GM13977 (cell line): ENCODE measurements at places on chromosomes 16 and 17.

GRCh38 chr16:58399718-58400633 is 7.7 kb downstream of the GINS3 start:
- DNase-seq, result no peak

DNA sequence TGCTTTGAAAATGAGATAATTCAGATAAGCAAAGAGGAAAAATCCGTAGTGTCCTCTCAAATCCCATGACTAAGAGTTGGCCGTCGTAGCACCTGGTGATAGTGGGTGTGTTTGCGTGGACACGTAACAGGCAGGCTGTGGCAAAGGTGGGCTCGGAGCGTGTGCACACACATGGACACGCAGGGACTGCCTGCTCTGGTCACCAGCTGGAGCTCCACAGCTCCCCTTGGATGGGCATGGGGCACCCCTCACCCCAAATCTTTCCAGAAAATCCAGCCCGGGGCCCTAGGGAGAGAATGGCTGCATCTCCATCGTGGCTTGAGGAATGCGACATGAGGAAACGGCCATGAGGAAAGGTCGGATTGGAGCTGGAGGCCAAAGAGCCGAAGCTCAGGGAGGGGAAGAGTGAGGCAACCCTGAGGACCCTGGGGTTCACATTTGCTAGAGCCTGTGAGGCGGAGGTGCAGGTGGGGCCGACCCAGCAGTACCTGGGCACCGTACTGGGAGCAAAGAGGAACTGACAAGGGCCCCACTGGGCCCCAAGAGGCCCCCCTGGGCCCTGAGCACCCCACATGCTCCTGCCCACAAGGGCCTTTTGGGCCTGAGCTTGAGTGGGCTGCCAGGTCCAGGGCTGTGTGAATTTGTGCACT is 51.6 kb downstream of the DNAH17 start:
- no peak for DNase-seq

GRCh38 chr16:55169780-55170179 is 154.2 kb upstream of the IRX6 start:
- DNase-seq, result no peak

GRCh38 chr17:80339731-80340456 is 75.1 kb upstream of the ENDOV start:
- DNase-seq, result no peak

DNA sequence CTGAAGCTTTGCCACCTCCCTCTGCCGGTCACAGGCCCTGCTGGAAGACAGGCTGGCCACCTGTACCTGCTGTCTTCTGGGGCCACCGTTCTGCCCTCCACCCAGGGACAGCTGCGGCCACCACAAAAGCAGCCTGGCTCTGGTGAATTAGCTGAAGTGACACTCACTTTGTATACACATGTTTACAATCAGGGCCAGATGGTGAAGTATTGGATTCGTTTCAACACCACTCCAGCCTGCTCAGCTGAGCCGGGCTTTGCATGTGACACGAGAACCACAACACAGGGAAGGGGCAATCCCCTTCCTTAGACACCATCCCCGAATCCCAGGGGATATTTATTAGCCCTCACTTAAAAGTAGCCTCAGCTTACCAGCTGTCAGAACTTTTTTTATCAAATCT is 191.5 kb upstream of the RPL38 start:
- no peak for DNase-seq

GRCh38 chr16:29226782-29227181 is 179.7 kb downstream of the NPIPB11 start:
- DNase-seq, result no peak

DNA sequence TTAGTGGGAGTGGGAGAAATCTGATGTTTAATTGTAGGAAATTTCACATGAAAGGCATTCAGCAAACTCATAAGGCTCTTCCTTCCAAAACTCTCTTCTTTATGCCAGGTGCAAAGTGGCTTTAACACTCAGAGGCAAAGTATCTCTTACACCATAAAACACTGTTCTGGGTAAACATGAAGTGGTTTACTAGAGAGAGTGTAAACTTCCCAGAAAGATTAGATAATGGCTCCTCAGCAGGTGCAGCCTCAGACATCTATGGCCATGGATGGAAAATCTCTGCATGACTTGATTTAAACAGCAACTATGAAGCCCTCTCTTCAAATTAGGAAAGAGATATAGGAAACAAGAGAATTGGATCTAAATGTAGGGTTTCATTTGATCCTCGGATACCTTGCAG is 583.1 kb upstream of the SALL1 start:
- no peak for DNase-seq

GRCh38 chr17:42290577-42290976 is 2.3 kb downstream of the STAT5A start:
- DNase-seq, result no peak

- no peak for DNase-seq
These were observed 19.4 kb downstream of the KLHL36 start for GRCh38 chr16:84667600-84668309.

DNA sequence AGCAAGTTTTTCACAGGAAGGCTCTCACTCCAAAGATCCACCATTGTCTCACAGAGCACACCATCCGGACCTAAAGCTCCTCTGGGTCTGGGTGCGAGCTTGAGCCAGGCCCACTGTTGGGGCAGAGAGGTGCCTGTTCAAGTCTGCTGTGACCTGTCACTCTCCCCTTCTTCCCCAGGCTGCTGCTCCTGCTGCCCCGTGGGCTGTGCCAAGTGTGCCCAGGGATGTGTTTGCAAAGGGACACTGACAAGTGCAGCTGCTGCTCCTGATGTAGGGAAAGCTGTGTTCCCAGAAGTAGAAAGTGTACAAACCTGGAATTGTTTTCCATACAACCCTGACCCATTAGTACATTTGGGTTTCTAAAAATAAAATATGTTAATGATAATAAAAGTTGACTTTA is 4.8 kb upstream of the MT1X start:
- DNase-seq, result no peak

DNA sequence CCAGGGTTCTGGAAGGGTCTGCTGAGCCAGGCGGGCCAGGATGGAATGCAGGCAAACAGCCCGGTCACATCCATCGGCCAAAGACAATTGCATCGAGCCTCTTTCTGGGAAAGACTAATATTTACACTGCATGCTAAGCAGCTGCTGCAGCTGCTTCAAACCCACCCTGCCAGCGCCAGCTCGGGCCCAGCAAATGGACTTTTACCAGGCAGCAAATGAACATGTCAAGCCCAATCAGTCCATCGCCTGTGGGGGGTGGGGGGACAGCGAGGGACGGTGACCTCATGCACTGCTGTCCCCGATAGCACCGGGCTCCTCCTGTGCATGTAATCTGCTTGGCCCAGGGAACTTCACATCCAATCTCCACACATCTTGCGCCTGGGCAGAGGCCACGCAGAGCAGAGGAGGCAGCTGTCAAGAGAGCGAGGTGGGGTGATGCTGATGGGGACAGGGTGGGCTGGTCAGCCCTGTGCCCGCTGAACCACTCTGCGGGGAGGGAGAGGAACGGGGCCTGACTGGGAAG is 39.4 kb upstream of the CDH5 start:
- DNase-seq, result no peak

DNA sequence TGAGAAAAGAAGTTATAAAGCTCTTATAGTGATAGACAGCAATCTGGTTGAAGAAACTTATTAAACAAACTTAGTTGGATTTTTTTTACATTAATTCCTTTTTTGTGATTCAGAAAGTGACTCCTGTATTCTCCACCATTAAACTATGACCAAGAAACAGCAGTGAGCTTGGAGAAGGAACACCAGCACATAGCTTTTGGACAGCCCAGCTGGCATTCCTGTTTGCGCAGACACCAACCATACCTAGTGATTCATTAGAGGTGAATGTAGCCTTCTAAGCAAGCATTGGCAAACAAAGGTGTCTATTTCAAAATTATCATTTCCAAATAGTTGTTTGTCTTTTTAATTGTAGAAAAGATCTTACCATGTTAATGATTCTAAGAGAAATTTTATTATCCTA is 94.4 kb downstream of the STXBP4 start:
- no peak for DNase-seq
